ENCODE measurements at places on chromosomes 11 and 22. TPM values are rescaled to one million over a fixed set of nuclear protein-coding genes. Genes with fewer than 3 reads are reported as not detected.

The PARVG gene
- 56.0 TPM for total RNA-seq

- no peak for DNase-seq
Observed at GRCh38 chr11:79189055-79189454, 251.8 kb downstream of the TENM4 start.

The SEC14L6 gene
- not detected for total RNA-seq

DNA sequence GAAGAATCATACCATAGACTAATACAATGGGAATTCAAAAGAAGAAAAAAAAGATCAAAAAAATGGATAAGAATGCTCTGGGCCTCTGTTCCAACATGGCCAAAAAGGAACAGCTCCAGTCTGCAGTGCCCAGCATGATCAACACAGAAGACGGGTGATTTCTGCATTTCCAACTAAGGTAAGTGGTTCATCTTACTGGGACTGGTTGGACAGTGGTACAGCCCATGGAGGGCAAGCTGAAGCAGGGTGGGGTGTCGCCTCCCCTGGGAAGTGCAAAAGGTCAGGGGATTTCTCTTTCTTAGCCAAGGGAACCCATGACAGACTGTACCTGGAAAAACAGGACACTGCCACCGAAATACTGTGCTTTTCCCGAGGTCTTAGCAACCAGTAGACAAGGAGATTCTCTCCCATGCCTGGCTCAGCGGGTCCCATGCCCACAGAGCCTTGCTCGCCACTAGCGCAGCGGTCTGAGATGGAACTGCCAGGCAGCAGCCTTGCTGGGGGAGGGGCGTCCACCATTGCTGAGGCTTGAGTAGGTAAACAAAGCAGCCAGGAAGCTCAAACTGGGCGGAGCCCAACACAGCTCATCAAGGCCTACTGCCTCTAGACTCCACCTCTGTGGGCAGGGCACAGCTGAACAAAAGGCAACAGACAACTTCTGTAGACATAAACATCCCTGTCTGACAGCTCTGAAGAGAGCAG, 428.4 kb downstream of the MN1 start:
- DNase-seq = no peak

The DDI1 gene
- not detected for total RNA-seq

The SCGB1D4 gene
- not detected for total RNA-seq

The FOLR3 gene
- not detected for total RNA-seq

GRCh38 chr11:46222490-46223251, 54.8 kb upstream of the CREB3L1 start:
- DNase-seq = no peak

- no peak for DNase-seq
Observed at GRCh38 chr22:48494968-48495750, 1332.5 kb downstream of the BRD1 start.

- DNase-seq = peak; percentile 49
Observed at GRCh38 chr22:46592390-46592872, 27.8 kb upstream of the GRAMD4 start.

The KCTD14 gene
- total RNA-seq = 0.27 TPM

DNA sequence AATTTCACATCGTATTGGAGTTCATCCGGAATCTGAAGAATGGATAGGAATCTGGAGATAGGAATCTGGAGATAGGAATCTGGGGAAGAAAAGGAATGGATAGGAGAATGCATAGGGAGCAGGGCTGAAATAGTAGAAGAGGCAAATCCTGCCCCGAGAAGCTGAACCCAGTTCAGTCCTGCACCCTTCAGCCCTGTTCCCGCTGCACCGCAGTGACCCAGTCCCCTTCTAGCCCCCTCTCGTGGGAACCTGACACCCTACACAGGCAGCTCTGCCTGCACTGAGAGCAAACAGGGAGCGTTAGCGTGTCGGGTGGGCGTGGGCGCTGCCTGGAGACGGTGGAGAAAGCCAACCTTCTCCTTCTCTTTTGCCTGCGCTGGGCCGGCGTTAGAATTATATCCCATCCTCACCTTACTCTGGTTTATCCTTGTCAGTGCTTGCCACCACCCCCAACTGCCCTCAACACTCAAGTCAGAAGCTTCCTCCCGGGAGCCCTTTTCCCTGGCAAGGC, 1.0 kb upstream of the CCKBR start:
- DNase-seq = no peak

DNA sequence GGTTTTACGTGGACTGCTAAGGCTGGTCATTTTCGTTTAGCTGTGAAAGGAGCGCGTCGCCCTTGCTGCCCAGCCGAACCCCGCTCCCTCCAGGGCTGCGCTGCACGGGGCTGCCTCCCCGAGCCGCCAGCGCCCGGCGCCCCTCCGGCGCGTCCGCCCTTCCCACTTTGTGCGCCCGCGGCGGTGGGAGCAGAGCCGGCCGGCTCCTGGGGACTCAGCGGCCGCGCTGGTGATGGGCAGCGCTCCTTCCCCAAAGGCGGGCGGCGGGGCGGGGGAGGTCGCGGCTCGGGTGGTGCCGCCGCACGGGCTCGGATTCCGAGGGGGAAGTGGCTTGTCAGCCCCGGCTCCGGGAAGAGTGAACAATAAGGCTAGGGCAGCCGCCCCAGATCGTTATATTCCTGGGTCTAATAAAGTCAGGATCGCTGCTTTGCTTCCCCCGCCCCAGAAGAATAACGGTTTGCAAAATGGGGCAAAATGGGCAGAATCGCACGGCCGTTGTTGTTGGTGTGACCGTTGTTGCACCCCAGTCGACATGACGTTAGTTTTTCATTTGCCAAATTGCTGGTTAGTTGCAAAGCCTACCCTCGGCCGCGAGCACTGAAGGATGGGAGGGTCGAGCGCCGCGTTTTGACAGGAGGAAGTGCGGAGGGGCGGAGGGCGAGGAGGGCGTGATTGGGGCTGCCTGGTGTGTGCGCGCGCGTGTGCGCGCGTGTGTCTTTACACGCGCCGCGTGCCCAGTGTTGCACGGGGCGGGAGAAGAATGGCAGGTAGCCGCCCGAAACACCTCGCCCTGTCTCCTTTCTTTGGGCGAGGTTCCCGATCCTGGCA, 745 bp downstream of the NCAM1 start:
- DNase-seq = no peak

- DNase-seq = no peak
Observed at GRCh38 chr11:44029977-44030911, 17.5 kb upstream of the ACCSL start.

The KIRREL3 gene
- total RNA-seq = not detected

The RFPL1 gene
- not detected for total RNA-seq

DNA sequence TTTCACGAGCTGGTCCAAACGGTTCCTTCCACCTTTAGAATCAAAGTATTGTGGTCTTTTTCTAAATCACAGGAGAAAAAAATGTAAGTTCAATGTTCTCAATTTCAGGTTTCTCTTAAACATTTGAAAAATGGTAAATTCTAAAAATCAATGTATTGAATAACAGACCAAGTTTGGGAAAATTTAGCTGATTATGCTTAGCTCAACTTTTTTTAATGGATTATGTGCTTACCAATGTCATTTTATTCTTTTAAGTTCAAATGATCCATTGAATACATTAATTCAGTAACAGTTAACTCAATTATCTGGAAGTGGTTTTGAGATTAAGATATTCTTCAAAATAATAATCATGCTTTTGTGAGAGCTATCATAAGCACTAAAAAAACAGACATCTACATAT, 5.1 kb downstream of the PRDM10 start:
- DNase-seq = no peak

GRCh38 chr11:70677232-70677916, 279.0 kb downstream of the CTTN start:
- DNase-seq = peak; percentile 25

The SYT13 gene
- not detected for total RNA-seq

DNA sequence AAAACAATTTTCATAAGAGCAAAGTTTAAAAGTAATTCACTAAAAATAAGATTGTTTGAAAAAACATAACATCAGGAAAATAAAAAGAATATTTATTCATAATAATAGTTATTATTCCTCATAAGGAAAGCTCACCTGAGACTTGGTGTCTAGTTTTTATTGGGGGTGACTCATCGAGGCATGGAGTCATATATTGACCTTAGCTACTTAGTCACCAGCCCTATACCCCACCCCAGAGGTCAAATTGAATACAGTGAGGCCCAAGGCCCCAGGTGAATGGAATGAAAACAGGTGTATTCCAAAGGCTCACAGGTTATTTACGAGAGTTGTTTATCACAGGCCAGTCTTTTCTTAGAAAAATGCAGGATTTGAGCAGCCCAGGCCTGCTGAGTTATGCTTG, 36.9 kb downstream of the CNTF start:
- DNase-seq = no peak

- DNase-seq = no peak
Observed at GRCh38 chr22:49587987-49588386, 239.7 kb downstream of the BRD1 start.

- no peak for DNase-seq
Observed at GRCh38 chr22:45586651-45587405, 84.1 kb downstream of the FBLN1 start.

GRCh38 chr11:69217276-69218105, 61.8 kb downstream of the SMIM38 start:
- no peak for DNase-seq

GRCh38 chr11:15525582-15525981, 410.9 kb downstream of the INSC start:
- DNase-seq = no peak

DNA sequence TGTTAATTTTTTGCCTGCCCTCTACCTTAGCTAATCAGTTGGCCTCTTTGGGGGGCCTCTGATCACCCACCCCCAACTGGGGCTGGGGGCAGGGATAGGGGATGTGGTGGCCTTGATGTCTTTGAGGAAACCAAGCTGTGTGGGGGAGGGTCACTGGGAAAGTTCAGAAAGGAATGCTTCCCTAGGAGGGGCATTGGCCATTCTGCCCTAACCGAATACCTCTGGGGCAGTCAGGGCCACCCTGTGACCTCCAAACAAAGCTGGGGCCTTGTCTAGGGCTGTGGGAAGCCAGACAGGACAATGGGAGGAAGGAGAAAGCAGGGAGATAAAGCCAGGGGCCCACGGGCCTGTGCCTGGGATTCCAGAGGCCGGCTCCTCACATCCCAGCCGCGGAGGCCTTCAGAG, 97.5 kb downstream of the TSPAN18 start:
- DNase-seq = no peak

The FJX1 gene
- total RNA-seq = 0.26 TPM
